Stomach (tissue), 19 donors: ENCODE measurements at places on chromosomes 4 and X. TPM values are rescaled to one million over a fixed set of nuclear protein-coding genes. Genes with fewer than 3 reads are reported as not detected.
A peak's percentile ranks its signal among the peaks of the same experiment; 100 is the strongest.

DNA sequence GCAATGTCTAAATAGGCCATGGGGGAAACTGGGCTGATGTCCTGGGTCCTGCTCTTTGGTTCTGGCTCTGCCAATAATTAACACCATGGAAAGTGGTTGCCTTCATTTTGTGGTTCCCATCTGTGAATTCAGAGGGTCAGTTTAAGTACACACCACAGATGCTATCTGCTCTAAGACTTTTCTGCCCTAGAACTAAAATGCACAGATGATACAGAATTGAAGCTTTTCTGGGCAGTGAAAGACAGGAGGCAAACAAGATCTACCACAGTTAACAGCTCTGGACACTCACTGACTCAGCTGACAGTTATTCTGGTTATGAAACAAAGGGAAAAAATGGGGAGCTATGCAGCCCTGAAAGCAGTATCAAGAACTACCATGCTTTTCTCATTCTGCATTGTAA lies 37.3 kb downstream of the APBB2 start:
- no peak for DNase-seq
- no peak overlapping the region for H3K27ac ChIP-seq
- no peaks in the 10 kb centered on the region for H3K36me3 ChIP-seq
- peaks cover 53% of the 10 kb centered on the region for H3K4me1 ChIP-seq
- H3K27me3 ChIP-seq: no peaks in the 10 kb centered on the region

DNA sequence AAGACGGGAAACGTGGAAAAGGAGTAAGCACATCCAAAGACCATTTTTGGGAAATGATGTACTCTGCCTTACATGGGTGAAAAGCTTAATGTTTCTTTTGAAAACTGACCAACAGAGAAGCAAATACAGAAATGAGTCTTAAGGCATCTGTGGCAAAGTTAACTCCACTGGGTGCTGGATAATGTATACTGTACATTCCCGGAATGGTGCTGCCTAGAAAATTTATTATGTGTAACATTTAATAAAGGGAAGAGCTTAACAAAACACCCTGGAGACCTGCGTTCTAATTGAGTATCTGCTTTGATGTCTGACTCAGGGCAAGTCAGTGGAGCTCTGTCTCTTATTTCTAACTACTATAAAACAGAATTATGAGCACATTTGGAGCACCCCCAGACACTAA lies 230.2 kb downstream of the MID1 start:
- DNase-seq: no peak
- H3K4me1 ChIP-seq: no peaks in the 10 kb centered on the region
- no peaks in the 10 kb centered on the region for H3K36me3 ChIP-seq
- no peak overlapping the region for H3K4me3 ChIP-seq
- H3K27ac ChIP-seq: no peak overlapping the region

DNA sequence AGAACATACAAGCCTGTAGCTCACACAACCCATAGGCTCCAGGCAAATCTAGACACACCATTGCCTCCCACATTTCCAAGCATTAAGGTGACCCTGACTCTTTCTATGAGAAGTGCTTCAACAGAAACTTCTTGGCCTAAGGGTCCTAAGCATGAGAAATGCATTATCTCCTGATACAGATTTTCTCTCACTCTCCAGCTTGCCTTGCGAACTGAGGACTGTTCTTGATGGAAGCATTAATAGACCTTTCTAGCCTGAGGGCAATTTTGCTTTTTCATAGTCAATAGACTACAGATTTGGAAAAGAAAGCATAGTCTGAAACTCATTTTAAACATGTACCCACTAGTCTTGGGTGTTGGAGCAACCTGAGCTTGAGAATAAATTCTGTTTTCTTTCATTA lies 1801.3 kb upstream of the PCDH7 start:
- no peaks in the 10 kb centered on the region for H3K27me3 ChIP-seq
- no peaks in the 10 kb centered on the region for H3K4me1 ChIP-seq
- H3K4me3 ChIP-seq: no peak overlapping the region
- H3K27ac ChIP-seq: no peak overlapping the region
- no peaks in the 10 kb centered on the region for H3K36me3 ChIP-seq
- no peak for DNase-seq

GRCh38 chr4:32219306-32220075 lies 1499.3 kb downstream of the PCDH7 start:
- no peak for DNase-seq
- H3K27me3 ChIP-seq: no peaks in the 10 kb centered on the region

DNA sequence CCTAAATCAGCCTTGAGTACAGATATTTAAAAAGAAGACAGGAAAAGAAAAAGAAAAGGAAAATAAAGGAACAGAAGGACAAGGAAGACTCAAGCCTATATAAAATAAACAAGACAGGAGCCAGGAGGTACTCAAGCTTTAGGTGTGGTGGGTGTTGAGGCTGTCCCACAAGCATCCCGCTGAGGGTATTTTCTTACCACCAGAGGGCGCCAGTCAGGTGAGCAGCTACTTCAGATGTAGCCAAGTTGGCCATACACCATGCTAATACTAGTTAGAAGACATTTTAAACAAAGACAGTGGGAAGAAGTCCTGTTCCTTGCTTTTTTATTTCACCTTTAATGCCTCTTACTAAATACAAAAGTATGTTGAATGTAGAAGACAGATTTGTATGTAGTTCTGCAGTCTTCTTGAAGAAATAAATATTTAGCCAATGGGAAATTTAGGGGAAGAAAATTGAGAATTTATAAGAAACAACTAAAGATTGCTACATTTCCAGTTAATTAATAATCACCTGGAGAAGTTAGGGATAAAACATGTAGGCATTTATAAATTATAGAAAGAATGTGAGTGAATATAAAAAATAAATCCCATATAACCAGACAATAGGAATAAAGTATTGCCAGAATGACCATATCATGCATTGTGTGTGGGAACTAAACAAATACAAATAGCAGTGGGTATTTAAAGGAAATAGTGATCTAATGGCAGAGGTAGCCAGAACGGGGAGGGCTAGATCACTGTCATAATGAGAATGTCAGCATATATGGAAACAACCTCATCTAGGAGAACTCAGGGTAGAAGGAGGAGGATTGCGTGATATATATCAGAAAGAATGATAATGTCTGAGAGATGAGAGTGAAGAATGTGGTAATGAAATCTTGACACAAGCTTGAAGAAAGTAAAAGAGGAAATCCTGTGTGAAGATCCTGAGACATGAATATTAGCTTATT lies 71.0 kb downstream of the MTHFD2L start:
- peak; percentile 80 for DNase-seq
- peaks cover 5% of the 10 kb centered on the region for H3K4me1 ChIP-seq
- no peak overlapping the region for H3K27ac ChIP-seq
- H3K27me3 ChIP-seq: no peaks in the 10 kb centered on the region

- H3K27ac ChIP-seq: no peak overlapping the region
- DNase-seq: no peak
- no peaks in the 10 kb centered on the region for H3K27me3 ChIP-seq
- H3K36me3 ChIP-seq: no peaks in the 10 kb centered on the region
These were observed 1091.6 kb downstream of the C4orf33 start for GRCh38 chr4:130187587-130187986.

DNA sequence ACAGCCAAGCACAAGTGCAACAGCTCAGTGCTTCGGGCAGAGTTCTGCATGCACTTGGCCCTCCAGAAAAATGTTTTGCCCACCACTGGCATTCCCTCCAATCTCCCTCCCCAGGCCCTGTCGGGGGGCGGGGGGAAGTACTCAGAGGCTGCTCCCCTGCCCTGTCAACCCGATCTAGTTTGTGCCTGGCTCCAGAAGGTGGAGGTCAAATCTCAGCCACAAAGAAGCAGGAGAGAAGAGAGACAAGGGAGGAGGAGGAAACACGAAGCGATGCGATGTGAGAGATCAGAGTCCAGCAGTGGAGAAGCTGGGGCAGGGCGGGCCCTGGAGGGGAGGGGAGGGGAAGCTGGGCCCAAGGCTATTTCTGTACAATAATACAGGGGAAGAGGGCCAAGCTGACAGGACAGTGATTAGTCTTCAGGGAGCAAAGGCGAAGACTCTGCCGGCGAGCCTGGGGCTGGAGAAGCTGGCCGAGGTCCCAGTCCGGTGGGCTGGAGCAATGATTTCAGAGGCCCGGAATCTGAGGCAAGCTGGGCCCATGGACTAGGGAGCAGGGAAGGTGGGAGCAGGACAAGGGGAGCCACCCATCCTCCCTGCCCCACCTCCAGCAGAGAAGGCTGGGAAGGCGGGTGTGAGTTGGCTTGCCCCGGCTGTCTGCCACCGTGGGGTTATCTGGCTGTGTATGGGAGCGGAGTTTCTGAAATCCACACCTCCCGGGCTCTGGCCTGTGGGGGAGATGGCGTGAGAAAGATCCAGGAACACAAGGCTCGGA lies 167.1 kb downstream of the EFNB1 start:
- H3K27ac ChIP-seq: no peak overlapping the region
- no peak overlapping the region for H3K4me3 ChIP-seq
- no peak for DNase-seq
- H3K36me3 ChIP-seq: no peaks in the 10 kb centered on the region
- peaks cover 28% of the 10 kb centered on the region for H3K4me1 ChIP-seq

- no peaks in the 10 kb centered on the region for H3K27me3 ChIP-seq
- no peaks in the 10 kb centered on the region for H3K36me3 ChIP-seq
- no peak overlapping the region for H3K27ac ChIP-seq
These were observed 231.3 kb upstream of the FAT1 start for GRCh38 chr4:186954956-186955355.

DNA sequence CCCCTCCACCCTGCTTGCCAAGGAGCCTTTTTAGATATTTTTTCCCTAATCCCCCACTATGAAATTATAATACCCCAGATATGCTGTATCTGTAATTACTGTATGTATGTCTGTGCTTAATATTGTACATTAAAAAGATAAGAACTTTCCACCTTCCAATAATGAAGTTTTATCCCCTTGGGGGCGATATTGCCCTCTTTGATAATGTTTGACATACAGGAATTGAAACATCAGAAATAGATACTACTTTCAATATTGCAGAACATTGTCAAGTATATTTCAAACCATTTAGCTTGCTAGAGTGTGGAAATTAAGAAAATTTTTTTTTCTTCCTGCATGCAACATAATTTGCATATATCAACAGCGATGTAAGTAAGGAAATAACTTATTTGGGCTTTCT lies 58.9 kb downstream of the NAF1 start:
- H3K36me3 ChIP-seq: peaks cover 11% of the 10 kb centered on the region
- no peak for DNase-seq
- H3K27me3 ChIP-seq: no peaks in the 10 kb centered on the region
- H3K4me1 ChIP-seq: no peaks in the 10 kb centered on the region
- H3K27ac ChIP-seq: no peak overlapping the region
- H3K4me3 ChIP-seq: no peak overlapping the region

GRCh38 chrX:116384406-116384954 lies 51.9 kb upstream of the SLC6A14 start:
- no peak overlapping the region for H3K4me3 ChIP-seq
- DNase-seq: no peak
- H3K4me1 ChIP-seq: no peaks in the 10 kb centered on the region
- H3K27me3 ChIP-seq: no peaks in the 10 kb centered on the region
- H3K27ac ChIP-seq: no peak overlapping the region
- H3K36me3 ChIP-seq: no peaks in the 10 kb centered on the region

- DNase-seq: no peak
- peak overlapping the region; percentile 76 for H3K4me3 ChIP-seq
- H3K27me3 ChIP-seq: no peaks in the 10 kb centered on the region
- H3K4me1 ChIP-seq: peaks cover 12% of the 10 kb centered on the region
These were observed 776 bp downstream of the CEP44 start for GRCh38 chr4:174284487-174284886.

DNA sequence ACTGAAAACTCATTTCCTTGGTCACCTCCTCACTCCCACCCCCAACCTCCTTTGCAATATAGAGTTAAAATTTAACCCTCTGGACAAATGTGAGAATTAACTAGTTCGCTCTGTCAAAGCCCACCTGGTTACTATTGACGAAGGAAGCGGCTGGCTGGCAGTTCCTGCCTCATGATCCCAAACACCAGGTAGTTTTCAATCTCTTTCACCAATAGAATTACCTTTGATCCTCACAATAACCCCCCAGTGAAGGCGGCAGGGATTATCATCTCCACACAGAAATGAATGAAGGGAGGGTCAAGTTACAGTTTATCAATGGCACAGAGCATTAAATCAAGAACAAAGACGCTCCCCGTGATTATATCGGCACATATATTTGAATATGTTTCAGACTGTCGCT lies 65.7 kb upstream of the TTC29 start:
- no peak overlapping the region for H3K4me3 ChIP-seq
- H3K27ac ChIP-seq: no peak overlapping the region
- no peaks in the 10 kb centered on the region for H3K27me3 ChIP-seq
- no peaks in the 10 kb centered on the region for H3K4me1 ChIP-seq

DNA sequence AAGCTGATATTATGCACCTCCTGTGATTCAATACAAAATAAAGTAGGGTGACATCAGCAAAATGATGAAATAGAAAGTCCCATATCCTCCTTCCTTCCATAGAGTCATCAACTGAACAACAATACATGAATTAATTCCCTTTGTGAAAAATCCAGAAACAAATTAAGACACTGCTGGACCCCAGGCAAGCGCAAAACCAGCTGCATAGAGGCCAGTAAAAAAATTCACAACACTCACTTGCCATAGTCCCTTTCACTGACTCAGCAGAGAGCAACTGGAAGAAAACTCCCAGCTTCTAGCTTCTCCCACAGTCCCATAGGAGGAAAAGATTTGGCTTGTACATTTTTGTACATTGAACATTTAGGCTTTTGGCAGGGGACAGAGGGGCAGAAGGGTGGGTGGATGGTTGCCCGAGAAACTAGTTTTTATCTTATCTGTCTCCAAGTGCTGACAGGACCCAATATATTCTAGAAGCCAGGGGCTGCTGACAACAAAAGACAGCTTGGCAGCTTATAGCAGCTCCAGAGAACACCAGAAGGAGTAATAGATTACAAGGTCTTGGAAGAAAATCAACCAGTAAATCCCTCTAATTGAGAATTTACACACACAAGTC lies 124.6 kb downstream of the NDST3 start:
- DNase-seq: no peak
- H3K27me3 ChIP-seq: no peaks in the 10 kb centered on the region
- H3K36me3 ChIP-seq: no peaks in the 10 kb centered on the region
- no peaks in the 10 kb centered on the region for H3K4me1 ChIP-seq

GRCh38 chrX:10549280-10549679 lies 71.1 kb downstream of the MID1 start:
- H3K4me3 ChIP-seq: no peak overlapping the region
- no peaks in the 10 kb centered on the region for H3K27me3 ChIP-seq
- DNase-seq: no peak
- H3K27ac ChIP-seq: no peak overlapping the region
- H3K4me1 ChIP-seq: no peaks in the 10 kb centered on the region
- no peaks in the 10 kb centered on the region for H3K36me3 ChIP-seq

Gene GAGE12H
- not detected for total RNA-seq

Gene PRRG3
- not detected for total RNA-seq

Gene RRH
- not detected for total RNA-seq

Gene SERPINA7
- total RNA-seq: not detected

Gene GBA3
- not detected for total RNA-seq

Gene DOK7
- total RNA-seq: 1.2 TPM

Gene TEX13C
- total RNA-seq: not detected

Gene MGARP
- not detected for total RNA-seq

Gene PRRG1
- total RNA-seq: 8.8 TPM
